ENCODE measurements at places on chromosomes 16 and 17. TPM values are rescaled to one million over a fixed set of nuclear protein-coding genes. Genes with fewer than 3 reads are reported as not detected.

The GALR2 gene
- total RNA-seq = 2.7 TPM

The CMTM1 gene
- total RNA-seq = 5.9 TPM

The THAP11 gene
- total RNA-seq = 47.5 TPM

DNA sequence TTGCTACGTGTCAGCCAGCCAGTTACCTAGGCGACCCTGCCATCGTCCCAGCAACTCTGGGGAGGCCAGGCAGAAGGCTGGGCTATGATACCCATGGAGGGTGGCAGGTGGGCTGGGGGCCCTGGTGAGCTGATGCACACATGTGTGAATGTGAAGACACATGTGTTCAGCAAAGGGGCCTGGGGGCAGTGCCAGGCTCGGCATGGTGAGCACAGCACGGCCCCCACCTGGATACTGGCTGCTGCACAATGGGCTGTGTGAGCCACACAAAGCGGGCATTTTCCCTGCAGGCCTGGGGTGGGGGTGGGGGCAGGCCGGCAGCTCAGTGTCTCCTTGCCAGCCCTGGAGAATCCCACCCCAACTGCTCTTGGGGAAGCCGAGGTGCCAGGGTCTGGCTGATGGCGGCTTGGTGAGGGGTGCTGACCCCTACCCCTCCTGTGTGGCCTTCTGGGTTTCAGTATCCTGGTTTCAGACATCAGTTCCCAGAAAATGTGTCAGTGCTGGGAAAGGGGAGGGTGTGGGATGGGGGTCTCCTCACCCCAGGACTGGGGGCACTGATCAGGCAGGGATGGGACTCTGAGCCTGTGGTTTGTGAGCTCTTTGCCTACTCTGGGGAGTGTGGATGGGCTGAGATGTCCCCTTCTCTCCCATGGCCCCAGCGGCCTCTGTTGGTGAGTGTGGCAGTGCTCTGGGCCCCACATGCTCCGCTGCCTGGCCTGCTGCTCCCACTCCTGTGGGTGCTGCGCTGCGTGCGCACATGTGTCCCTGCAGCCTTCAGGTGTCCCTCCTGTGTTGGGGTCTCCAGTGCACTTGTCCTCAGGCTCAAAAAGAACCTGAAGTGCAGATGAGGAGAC, 5.1 kb downstream of the LLGL1 start:
- H3K27ac ChIP-seq = no peak overlapping the region
- no peak overlapping the region for H3K4me3 ChIP-seq
- H3K4me1 ChIP-seq = peaks cover 11% of the 10 kb centered on the region
- no peak for DNase-seq
- no peaks in the 10 kb centered on the region for H3K36me3 ChIP-seq
- H3K27me3 ChIP-seq = no peaks in the 10 kb centered on the region

DNA sequence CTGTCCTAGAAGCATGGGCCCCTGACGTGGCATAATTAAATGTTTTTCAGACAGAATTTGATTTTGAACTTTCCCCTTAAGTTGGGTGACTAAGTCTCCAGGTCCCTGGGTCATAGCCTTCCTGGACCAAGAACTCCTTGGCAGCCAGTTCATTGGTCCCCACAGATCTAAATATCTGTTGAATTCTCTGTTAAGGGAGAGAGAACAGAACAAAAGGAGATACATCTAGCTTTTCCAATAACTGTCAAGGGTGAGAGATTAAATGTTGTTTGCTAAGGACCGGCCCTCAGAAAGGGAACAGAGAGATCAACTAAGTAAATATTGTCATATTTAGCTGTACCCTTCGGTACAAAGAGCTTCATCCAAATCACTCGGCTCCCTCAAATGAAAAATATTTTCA, 78.2 kb upstream of the NOL11 start:
- DNase-seq = no peak
- no peak overlapping the region for H3K27ac ChIP-seq
- H3K4me1 ChIP-seq = peaks cover 2% of the 10 kb centered on the region
- no peaks in the 10 kb centered on the region for H3K36me3 ChIP-seq
- no peaks in the 10 kb centered on the region for H3K27me3 ChIP-seq

DNA sequence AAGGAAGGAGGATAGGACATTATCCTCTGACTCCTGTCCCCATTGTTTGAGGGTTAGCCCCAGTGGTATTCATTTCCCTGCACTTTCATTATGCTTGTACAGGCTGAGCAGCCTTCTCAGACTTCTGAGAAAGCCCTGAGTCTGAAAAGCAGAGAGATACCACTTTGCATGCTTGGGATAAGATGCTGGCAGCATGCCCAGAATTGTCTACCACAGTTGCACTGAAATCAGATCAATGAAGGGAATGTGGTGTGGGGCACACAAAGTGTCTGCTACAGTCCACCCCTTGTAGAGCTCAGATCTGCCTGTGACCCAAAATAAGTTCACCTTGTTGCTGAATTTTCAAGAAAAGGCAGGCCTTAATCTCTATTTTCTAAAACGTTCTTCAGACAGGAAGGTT, 160.6 kb downstream of the CCT6B start:
- DNase-seq = no peak
- H3K4me1 ChIP-seq = no peaks in the 10 kb centered on the region
- H3K27me3 ChIP-seq = peaks cover 22% of the 10 kb centered on the region
- no peak overlapping the region for H3K4me3 ChIP-seq
- H3K36me3 ChIP-seq = no peaks in the 10 kb centered on the region

- peaks cover 63% of the 10 kb centered on the region for H3K27me3 ChIP-seq
- peak; percentile 81 for DNase-seq
- peaks cover 49% of the 10 kb centered on the region for H3K4me1 ChIP-seq
- H3K27ac ChIP-seq = peak overlapping the region; percentile 71
- no peaks in the 10 kb centered on the region for H3K36me3 ChIP-seq
- H3K4me3 ChIP-seq = peak overlapping the region; percentile 80
Measured at GRCh38 chr17:42677921-42678781, 1.4 kb upstream of the PLEKHH3 start.

DNA sequence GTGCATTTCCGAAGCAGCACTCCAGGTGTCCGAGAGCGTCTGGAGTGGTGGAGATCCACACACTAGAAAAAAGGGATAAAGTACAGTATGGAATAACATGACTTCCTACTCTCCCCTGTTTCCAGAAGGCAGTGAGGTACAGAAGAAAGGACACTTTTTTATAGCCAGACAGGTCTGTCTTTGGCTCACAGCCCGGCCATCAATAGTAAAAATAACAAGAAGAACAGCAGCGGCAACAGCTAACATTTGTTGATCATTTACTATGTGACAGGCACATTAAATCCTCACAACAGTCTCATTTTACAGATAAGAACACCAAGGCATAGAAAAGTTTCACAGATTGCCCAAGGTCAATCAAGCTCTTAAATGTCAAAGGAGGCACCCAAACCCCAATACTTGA, 16.2 kb downstream of the DYNLRB2 start:
- DNase-seq = no peak
- peaks cover 12% of the 10 kb centered on the region for H3K4me1 ChIP-seq
- H3K27ac ChIP-seq = no peak overlapping the region

GRCh38 chr16:24694931-24695330, 34.5 kb upstream of the TNRC6A start:
- no peaks in the 10 kb centered on the region for H3K4me1 ChIP-seq
- no peak overlapping the region for H3K4me3 ChIP-seq
- H3K27ac ChIP-seq = no peak overlapping the region
- H3K27me3 ChIP-seq = peaks cover 6% of the 10 kb centered on the region
- DNase-seq = no peak
- no peaks in the 10 kb centered on the region for H3K36me3 ChIP-seq

GRCh38 chr17:78241277-78242023, 10.0 kb downstream of the TMEM235 start:
- peaks cover 3% of the 10 kb centered on the region for H3K4me1 ChIP-seq
- no peaks in the 10 kb centered on the region for H3K36me3 ChIP-seq
- no peaks in the 10 kb centered on the region for H3K27me3 ChIP-seq
- H3K27ac ChIP-seq = no peak overlapping the region

- no peaks in the 10 kb centered on the region for H3K27me3 ChIP-seq
- no peak overlapping the region for H3K27ac ChIP-seq
- no peak for DNase-seq
- H3K4me3 ChIP-seq = no peak overlapping the region
- H3K36me3 ChIP-seq = no peaks in the 10 kb centered on the region
Measured at GRCh38 chr16:64132190-64132589, 989.7 kb downstream of the CDH11 start.

DNA sequence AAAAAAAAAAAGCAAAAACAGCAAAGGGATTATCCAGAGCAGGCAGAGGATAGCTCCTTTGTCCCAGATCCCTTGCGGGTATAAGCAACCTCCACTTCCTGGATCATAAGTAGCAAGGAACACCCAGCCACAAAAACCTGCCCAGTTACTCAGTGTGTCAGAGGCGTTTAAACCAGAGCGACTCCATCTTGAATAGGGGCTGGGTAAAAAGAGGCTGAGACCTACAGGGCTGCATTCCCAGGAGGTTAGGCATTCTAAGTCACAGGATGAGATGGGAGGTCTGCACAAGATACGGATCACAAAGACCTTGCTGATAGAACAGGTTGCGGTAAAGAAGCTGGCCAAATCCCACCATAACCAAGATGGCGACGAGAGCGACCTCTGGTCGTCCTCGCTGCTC, 33.4 kb upstream of the HELZ start:
- no peak overlapping the region for H3K27ac ChIP-seq
- no peak for DNase-seq
- no peaks in the 10 kb centered on the region for H3K27me3 ChIP-seq
- H3K4me3 ChIP-seq = no peak overlapping the region
- H3K4me1 ChIP-seq = no peaks in the 10 kb centered on the region

- peaks cover 4% of the 10 kb centered on the region for H3K4me1 ChIP-seq
- H3K4me3 ChIP-seq = no peak overlapping the region
- no peak overlapping the region for H3K27ac ChIP-seq
- no peaks in the 10 kb centered on the region for H3K36me3 ChIP-seq
- no peaks in the 10 kb centered on the region for H3K27me3 ChIP-seq
Measured at GRCh38 chr17:63961355-63962212, 11.1 kb downstream of the SCN4A start.

GRCh38 chr17:36463916-36464764, 22.3 kb upstream of the ZNHIT3 start:
- no peak overlapping the region for H3K27ac ChIP-seq
- no peaks in the 10 kb centered on the region for H3K36me3 ChIP-seq
- H3K4me1 ChIP-seq = no peaks in the 10 kb centered on the region
- no peak overlapping the region for H3K4me3 ChIP-seq
- peaks cover 78% of the 10 kb centered on the region for H3K27me3 ChIP-seq

- H3K36me3 ChIP-seq = peaks cover 2% of the 10 kb centered on the region
- no peak overlapping the region for H3K4me3 ChIP-seq
- no peak overlapping the region for H3K27ac ChIP-seq
Measured at GRCh38 chr17:18958611-18959010, 6.6 kb downstream of the SLC5A10 start.

DNA sequence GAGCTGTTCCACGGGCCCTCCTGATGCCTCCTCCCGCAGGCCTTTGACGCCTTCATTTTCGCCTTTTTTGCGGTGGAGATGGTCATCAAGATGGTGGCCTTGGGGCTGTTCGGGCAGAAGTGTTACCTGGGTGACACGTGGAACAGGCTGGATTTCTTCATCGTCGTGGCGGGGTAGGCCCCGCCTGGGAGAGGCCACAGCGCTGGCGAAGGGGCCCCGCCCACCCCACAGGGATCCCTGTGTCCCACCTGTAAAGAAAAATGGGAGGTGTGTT, 29.7 kb downstream of the TPSG1 start:
- H3K4me3 ChIP-seq = no peak overlapping the region
- no peaks in the 10 kb centered on the region for H3K27me3 ChIP-seq
- no peak overlapping the region for H3K27ac ChIP-seq
- no peak for DNase-seq
- H3K36me3 ChIP-seq = no peaks in the 10 kb centered on the region
